ENCODE measurements at places on chromosomes 7 and 10.

- peak; percentile 67 for DNase-seq
Measured at GRCh38 chr10:17375936-17376584, 78.3 kb downstream of the ST8SIA6 start.

DNA sequence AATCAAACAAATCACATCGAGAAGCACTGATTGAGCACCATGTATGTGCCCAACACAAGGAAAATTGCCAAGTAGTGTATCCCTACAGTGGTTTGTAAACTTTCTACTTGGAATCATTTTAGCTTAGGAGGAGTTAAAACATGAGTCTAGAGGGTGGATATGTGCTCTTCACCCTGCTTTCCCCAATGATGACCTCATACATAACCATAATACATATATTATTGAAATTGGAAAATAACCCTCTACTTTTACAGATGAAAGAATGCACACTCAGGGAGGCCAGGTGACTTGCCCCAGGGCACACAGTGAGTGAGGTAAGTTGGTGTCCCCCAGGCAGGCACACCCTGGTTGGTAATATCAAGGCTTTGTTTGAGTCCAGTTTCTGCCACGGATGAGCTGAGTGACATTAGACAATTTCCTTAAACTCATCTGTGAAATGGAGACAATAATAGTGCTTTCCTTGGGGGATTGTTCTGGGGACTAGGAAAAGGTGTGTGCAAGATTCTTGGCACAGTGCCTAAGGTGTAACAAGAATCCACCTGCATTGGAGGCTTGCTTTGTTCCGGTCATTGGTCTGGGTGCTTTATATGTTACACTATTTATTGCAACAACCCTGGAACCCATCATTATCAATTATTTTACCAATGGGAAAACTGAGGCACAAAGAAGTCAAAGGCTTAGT, 50.7 kb downstream of the BPGM start:
- DNase-seq: no peak

GRCh38 chr10:99461230-99461629, 30.8 kb upstream of the GOT1 start:
- DNase-seq: no peak

- no peak for DNase-seq
Measured at GRCh38 chr10:24834869-24835268, 111.2 kb upstream of the ARHGAP21 start.

- DNase-seq: peak; percentile 57
Measured at GRCh38 chr7:121330053-121330833, 1.4 kb downstream of the WNT16 start.

GRCh38 chr10:4151466-4151865, 366.5 kb upstream of the KLF6 start:
- DNase-seq: no peak

DNA sequence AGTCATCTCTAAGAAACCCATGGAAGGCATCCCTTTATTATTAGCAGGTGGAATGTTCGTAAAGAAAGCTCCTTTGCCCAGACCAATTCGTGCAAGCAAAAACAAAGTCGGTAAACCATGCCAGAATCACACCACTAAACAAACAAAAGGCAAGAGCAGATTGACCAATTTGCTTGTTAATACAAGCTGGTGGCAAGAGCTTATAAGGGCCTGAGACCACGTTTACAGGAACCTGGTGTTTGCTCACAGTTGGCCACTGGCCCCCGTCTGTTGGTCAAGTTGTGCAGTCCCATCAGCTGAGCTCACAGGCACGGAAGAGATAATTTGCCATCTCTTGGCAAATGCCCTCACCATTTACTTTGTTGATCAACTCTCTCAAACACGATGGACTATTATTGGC, 342.2 kb upstream of the MKI67 start:
- DNase-seq: no peak

GRCh38 chr10:34523017-34523767, 291.9 kb downstream of the PARD3 start:
- no peak for DNase-seq

DNA sequence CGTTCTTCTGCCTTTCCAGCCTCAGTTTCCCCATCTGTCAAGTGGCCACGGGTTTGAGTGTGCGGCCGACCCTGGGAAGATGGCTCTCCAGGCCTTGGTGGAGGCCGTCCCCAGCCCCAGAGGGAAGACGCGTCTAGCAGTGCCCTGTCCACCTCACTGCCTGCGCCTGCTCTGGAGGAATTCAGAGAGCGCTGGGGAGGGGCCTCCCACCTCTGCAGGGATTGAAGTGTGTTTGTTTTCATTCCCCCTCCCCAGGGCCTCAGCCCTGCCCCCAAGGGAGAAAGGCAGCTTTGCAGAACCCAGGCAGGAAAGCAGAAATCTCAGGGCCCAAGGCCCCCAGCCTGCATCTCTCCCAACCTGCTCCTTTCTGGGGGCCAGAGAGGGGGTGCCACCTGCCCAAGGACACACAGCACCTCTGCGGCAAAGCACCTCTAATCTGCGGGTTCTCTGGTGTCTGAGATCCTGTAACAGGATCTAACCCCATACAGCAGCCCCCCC, 91.0 kb downstream of the MICALL2 start:
- no peak for DNase-seq

GRCh38 chr10:29921071-29921446, 138.3 kb downstream of the JCAD start:
- no peak for DNase-seq
